ENCODE measurements at places on chromosomes 6 and 20.

- no peak for DNase-seq
Observed at GRCh38 chr6:11374036-11375010, 141.9 kb upstream of the NEDD9 start.

- no peak for DNase-seq
Observed at GRCh38 chr6:74860456-74860855, 345.4 kb downstream of the COL12A1 start.

DNA sequence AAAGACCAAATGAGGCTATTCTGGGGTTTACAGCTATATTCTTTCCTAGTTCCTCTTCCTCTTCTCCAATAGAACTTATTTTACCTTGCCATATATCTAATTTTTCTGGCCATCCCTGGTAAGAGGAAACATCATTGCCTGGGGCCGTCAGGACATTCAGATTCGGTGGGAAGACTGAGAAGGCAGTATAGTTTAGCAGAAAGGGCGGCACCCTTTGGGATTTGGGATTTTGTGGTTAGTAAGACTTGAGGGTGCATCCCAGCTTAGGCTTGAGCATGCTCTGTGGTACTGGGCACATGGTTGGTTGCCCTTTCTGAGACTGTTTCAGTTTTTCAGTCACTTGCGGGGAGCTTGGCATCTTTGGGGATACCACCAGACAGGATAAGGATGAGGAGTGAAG, 21.1 kb downstream of the SCUBE3 start:
- no peak for DNase-seq

GRCh38 chr6:146879406-146880117, 280.8 kb downstream of the ADGB start:
- no peak for DNase-seq

DNA sequence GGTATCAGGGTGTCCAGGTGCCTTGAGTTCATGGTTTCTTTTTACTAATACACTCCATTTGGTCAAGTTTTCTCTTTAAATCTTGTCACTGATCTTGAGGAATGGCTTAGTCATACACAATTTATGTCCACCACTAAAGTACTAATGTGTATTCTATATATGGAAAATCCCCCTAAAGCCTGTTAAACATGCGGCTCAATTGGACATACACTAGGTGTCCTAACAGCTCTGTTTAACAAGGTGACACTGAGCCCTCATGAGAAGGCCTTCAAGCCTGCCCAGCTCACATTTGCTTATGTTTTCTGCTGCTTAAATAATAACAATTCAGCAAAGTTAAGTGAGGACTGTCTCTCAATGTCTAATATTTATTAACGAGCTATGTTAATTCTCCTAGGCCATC, 31.5 kb downstream of the PDE7B start:
- DNase-seq = no peak

DNA sequence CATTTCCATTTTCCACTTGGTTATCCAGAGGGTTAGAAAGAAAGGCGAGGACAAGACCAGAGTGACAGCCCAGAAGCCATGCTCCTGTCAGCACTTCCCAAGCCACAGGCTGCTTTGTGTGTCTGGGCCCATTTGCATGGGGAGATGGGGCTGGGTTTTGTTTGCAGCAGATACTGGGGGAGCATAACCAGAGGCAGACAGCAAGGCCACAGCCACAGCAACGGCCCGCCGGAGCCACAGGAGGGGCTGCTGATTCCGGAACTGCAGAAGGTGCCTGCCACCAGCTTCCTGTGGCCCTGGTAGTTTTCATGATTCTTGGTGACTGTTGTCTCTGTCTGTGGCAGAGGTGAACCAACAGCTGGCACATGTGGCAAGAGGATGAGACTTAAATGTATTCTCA, 106.6 kb downstream of the DLL1 start:
- no peak for DNase-seq

- no peak for DNase-seq
Observed at GRCh38 chr20:46552460-46553420, 2.3 kb upstream of the OCSTAMP start.

DNA sequence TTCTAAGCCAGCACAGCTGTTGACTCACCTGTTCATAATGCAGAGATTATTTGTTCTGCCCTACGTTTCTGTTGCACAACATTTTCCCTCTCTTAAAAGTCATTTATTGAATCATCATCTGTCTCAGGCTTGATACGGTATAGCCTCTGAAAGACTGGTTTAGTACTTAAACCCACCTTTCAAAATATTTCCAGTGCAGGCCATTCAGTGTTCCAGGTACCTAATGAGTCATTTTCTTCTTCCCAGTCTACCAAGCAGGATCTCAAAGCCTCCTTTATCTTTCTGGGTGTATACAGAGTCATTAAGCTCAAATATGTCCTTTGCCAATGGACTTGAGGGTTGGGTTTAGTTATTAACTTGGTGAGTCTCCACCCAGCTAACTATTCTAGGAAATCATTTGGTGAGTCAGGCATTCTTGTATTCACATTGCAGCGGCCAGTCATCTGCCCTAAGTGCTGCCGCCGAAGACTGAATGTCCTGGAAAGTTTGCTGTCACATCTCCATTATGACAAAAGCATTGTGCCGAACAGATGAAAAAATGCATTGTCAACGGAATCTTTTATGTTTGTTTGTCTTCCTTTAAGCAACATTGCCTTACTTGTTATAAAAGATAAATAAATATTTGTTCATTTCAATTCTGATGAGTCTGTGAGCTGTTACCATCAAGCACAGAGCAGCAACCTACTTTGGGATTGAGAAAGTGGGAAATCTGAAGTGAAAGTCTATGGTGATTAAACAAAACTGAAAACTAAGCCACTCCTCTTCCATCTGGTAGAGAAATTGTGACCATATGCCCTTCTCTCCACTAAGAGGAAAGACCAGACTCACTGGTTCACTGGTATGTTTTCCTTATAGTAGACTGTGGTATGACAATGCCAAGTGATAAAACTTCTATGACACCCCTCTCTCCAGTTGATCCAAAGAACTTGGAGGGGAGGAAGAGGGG, 14.3 kb upstream of the FAM135A start:
- DNase-seq = no peak

DNA sequence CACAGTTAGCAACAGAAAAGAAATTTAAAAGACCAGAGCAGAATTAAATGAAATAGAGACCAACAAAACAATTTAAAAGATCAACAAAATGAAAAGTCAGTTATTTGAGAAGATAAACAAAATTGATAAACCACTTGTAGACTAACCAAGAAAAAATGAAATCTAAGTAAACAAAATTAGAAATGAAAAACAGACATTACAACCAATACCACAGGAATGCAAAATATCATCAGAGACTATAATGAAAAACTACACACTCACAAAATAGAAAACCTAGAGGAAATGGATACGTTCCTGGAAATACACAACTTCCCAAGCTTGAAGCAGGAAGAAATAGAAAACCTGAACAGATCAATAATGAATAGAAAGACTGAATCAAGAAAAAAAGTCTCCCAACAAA, 97.8 kb downstream of the WDR27 start:
- DNase-seq = no peak

DNA sequence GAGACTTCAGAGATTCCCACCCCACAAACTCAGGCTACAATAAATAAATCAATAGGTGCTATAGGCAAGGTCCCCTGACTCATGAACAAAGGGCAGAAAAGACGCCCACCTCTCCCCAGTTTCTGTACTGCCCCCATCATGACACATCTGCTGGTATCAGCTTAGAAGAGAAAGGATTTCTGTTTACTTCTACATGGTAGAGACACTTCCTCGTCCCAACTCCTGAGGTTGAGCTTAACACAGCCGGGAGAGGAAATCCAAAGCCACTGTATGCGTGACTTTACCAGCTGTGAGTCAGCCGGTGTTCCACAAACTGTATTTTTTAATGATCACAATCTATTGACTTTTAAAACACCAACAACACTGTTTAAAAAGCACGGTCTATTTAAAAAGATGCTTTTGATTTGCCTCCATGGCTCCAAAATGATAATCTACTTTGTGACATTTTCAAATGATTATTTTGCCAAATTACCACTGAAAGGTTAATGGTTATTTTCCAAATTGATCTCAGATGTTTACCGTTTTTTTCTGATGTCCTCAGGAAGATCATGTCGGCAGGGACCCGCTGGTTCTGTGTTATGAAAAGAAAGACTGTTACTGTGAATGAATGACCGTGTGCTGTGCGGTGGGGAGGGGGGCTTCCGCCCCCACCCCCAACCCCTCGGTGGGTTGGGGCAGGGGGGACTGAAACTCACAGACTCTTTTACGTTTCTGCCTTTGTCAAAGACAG, 72.5 kb downstream of the ATP9A start:
- DNase-seq = no peak

DNA sequence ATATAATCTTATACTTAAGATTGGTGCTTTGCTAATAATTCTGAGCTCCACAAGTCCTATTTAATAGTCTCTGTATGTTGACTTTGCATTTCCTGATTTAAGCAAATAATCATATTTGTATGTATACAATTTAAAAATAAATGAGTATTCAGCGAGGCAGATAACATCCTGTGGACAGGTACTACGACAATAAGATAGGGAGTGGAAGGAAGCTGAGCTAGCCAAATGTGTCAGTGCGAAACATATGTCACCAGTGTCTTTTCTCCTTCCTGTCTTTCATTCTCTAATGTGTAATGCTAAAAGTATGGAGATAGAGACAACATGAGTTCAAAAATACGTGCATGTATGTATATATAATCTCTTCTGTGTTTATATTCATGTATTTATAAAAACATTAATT, 359.6 kb upstream of the KCNQ5 start:
- DNase-seq = no peak

DNA sequence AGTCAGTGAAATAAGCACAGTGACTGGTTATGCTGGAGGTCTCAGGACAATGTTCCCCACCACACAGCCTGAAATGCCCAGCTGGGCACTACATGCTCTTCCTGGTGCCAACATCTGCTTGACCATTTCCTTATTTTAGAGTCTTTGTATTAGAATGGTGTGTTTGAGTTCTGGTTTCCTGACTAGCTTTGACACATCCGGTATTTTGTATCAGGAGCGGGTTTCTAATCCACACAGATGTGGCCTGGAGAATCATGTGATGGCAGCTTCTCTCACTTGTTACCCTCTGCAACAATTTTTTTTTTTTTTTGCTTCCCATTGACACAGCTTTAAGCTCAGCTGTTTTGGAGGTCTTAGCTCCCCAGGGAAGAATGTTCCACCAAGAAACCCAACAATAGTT, 164.5 kb upstream of the CST7 start:
- no peak for DNase-seq

GRCh38 chr20:62449951-62450691, 22.8 kb upstream of the RBBP8NL start:
- DNase-seq = no peak

DNA sequence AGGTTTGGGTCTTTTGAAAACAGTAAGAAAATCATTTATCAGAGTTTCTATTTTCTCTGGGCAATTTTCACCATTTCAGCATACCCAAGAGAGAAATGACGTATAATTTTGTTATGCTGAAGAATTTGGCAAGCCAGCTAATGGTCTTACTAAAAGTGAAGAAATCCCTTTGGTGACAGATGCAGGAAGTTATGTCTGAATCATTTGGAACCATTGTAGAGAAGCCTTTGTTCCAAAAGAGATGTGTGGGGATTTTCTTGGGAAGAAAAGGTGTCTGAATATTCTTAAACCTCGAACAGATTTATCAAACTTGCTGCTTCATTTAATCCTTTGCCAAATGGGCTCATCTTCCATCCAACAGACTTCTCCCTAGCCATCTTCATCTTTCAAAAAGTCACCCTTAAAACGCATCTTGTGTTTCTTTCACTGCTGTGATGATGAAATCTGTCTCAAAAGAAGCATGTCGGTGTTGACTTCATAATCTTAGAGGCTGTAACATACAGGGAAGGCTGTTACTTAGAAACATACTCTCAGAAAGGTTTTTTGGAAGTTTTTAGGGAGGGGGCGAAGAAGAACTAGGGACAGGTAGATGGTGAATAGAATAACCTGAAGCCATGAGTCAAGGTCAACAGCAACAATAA, 39.5 kb downstream of the CITED2 start:
- no peak for DNase-seq

- DNase-seq = peak; percentile 82
Observed at GRCh38 chr6:93416571-93417420, 2.6 kb downstream of the EPHA7 start.

DNA sequence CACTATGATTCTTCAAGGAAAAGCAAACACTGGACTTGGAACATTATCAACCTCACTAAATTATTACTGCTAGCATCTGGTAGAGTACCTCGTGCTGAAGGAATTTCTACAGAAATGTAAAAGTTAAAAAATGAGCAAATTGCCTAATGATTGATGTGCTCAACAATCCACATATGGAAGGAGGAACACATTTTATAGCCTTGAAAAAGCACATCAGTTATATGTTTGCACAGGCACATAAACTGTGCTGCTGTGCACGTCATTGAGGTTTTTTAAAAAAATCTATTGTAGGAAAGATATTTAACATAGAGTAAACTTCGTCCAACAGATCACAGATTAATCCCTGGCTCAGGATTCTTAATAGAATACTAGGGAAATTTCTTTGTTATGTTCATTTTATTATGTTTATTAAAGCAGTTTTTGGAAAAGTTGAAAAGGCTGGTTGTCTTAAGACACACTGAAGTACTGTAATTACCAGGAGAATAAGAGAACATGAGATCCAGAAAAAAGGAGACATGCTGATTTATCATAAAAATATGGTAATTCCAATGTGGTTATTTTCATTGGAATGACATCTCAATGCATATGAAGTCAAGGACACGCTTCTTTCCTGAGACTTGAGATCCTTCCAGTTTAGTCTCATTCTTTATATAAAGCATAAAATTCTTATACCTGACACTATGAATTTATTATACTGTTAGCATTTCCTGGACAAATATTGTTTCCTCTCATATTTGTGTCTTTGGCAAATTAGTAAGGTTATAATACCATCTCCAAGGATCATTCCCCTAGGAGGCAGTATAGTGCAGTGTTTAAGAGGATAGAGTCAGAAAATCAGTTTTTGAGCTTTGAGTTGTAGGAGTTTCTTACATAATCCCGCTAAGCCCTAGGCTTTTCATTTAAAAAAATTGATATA, 511.1 kb downstream of the TENT5A start:
- DNase-seq = no peak

- no peak for DNase-seq
Observed at GRCh38 chr6:1542335-1542734, 67.4 kb upstream of the FOXC1 start.

DNA sequence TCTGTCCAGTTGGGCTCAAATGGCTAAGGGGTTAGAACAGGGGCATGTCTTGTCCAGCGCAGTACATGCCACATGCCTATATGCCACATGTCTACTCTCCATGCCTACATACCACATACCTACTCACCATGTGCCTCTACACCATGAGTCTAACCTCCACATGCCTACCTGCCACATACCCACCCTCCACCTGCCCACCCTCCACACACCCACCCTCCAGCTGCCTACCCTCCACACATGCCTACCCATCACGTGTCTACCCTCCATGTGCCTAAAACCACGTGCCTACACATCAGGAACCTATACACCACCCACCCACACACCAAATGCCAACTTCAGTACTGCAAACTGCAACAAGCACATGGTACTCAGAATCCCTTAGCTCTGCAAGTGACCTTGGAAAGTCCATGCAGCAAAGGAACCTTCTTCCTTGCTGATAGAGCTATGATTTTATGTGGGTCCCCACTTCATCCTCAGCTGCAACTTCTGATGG, 113.0 kb upstream of the CST7 start:
- no peak for DNase-seq

GRCh38 chr6:75489025-75489424, 4.6 kb downstream of the FILIP1 start:
- no peak for DNase-seq

GRCh38 chr6:1526398-1527072, 83.2 kb upstream of the FOXC1 start:
- no peak for DNase-seq

- no peak for DNase-seq
Observed at GRCh38 chr6:30922447-30922852, 8.4 kb downstream of the VARS2 start.
